EL (cell line): ENCODE measurements at places on chromosomes 12 and 14.

- DNase-seq, result no peak
These were observed 60.9 kb upstream of the NID2 start for GRCh38 chr14:52129721-52130120.

DNA sequence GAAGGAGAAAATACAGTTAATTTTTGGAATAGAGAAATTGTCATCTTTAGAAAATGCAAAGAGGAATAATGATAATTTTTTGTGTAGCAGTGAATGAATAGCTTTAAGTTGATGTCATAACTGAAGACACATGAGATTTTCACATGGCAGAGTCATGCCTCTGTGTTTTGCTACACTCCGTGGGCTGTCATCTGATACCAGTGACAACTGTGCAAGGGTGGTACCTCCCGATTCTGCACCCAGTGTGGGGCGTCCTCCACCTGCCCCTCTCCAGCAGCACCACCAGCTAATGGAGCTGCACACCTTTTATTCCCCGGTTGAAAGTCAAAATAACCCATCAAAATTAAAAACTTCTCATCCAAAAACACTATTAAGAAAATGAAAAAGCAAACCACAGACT is 47.2 kb downstream of the ANKRD9 start:
- DNase-seq, result no peak

DNA sequence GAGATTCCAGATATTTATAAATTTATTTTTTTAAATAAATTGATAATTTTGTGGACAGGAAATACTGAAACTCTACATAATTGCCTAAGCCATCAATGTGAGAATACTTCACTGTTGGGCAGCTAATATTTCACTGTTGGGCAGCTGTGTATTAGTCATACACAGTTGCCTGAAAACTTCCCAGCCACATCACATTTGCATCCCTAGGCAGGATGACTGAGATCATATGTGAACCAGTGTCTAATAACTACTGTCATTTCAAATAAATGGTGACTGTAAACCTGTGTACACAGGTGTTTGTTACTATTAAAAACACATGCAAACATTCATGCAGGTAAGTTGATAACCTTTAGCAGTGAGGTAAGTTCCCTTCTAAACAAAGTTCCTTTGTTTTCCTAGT is 43.9 kb downstream of the TMTC3 start:
- peak; percentile 80 for DNase-seq

- peak; percentile 57 for DNase-seq
These were observed 15.5 kb downstream of the E2F7 start for GRCh38 chr12:77049767-77050353.

DNA sequence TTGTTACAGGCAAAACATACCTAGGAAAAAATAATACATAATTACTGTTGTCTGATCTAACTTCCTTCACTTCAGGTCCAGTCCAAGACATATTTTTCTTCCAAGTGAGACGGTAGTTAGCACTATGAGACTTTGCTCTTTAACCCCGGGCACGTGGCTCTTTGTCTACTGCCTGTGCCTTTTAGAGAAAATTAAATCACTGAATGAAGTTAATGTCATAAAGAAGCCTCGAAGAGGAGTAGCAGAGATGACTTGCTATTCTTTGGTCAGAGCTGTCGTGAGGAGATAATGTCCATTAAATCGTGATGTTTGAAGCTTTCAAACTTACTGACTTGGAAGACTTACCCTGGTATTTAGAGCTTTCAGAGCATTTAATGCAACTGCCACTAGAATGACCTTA is 8.7 kb downstream of the TESPA1 start:
- DNase-seq, result no peak

DNA sequence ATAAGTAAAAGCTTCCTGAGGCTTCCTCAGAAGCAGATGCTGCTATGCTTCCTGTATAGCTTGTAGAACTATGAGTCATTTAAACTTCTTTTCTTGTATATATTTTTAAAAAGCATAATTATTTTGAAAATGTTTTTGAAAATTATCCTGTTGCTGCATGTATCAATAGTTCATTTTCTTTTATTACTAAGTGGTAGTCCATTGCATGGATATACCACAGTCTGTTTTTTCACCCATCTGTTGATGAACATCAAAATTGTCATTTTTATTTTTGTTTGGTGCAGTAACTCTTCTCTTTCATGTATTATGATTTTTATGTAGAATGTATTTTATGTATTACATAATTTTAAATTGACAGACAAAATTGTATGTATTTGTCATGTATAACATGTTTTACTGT is 81.4 kb downstream of the TMTC3 start:
- DNase-seq, result no peak

DNA sequence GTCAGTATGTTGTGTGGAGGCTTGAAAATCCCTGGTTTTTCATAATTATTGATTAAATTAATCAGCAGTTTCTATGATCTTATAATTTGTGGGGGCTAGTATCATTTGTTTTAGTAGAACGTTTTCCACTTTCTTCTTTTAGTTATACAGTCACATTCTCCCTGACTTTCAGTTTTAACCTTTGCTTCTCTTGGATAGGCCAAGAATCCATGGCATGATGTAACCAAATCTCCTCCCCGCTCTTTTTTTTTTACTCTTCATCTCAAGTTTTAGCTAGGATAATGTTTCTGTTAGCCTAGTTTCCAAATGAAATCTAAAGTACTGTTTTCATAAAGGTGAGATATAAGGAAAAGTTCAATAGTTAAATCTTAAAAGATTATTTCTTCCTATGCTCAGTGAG is 106.5 kb downstream of the TMEM117 start:
- no peak for DNase-seq

- DNase-seq, result no peak
These were observed 26.8 kb downstream of the PCNX1 start for GRCh38 chr14:70934084-70934483.

DNA sequence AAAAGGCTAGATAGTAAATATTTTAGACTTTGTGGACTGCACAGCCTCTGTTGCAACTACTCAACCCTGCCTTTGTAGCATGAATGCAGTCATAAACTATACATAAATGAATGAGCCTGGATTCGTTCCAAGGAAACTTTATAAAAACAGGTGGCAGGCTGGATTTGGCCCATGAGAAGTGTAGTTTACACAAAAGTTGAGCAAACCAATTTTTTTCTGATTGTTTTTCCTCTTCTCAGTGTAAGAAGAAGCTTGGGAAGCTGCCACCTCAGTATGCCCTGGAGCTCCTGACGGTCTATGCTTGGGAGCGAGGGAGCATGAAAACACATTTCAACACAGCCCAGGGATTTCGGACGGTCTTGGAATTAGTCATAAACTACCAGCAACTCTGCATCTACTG is 9.5 kb downstream of the OAS1 start:
- peak; percentile 64 for DNase-seq

GRCh38 chr14:80447392-80447791 is 236.1 kb upstream of the DIO2 start:
- DNase-seq, result peak; percentile 11

DNA sequence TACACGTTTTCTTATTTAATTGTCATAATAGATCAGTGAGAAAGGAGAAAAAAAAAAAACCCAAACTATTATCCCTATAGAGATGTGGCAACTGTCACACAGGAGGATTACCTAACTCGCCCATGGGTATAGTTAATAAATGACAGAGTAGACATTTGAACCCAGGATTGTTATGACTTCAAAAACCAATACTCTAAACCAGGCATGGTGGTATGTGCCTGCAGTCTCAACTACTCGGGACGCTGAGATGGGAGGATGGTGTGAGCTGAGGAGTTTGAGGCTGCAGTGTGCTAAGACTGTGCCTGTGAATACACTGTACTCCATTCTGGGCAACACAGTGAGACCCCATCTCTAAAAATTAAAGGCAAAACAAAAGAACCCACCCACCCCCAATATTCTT is 114.5 kb downstream of the DENND5B start:
- no peak for DNase-seq

GRCh38 chr14:32524609-32525375 is 195.7 kb downstream of the AKAP6 start:
- no peak for DNase-seq

DNA sequence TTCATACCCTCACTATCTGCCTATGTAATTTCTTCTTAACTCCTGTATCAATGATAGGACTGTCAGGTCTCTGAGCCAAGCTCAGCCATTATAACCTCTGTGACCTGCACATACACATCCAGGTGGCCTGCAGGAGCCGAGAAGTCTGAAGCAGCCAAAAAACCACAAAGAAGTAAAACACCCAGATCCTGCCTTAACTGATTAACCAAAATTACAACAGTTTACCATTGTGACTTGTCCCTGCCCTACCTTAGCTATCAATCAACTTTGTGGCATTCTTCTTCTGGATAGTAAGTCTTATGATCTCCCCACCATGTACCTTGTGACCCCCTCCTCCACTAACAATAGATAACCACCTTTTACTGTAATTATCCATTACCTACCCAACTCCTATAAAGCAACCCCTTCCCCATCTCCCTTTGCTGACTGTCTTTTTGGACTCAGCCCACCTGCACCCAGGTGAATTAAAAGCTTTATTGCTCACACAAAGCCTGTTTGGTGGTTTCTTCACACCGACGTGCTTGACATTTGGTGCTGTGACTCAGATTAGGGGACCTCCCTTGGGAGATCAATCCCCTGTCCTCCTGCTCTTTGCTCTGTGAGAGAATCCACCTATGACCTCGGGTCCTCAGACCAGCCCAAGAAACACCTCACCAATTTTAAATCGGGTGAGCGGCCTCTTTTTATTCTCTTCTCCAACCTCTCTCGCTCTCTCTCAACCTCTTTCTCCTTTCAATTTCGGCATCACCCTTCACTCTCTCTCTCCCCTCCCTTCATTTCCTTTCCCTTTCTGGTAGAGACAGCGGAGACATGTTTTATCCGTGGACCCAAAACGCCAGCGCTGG is 11.5 kb upstream of the LGMN start:
- no peak for DNase-seq

GRCh38 chr12:1608713-1609119 is 14.3 kb upstream of the FBXL14 start:
- DNase-seq, result no peak

- no peak for DNase-seq
These were observed 15.9 kb downstream of the ATP6V1D start for GRCh38 chr14:67343601-67344230.

GRCh38 chr14:74661726-74662450 is 49.9 kb upstream of the LTBP2 start:
- no peak for DNase-seq

- peak; percentile 74 for DNase-seq
These were observed 3.0 kb downstream of the SSTR1 start for GRCh38 chr14:38210587-38211216.

DNA sequence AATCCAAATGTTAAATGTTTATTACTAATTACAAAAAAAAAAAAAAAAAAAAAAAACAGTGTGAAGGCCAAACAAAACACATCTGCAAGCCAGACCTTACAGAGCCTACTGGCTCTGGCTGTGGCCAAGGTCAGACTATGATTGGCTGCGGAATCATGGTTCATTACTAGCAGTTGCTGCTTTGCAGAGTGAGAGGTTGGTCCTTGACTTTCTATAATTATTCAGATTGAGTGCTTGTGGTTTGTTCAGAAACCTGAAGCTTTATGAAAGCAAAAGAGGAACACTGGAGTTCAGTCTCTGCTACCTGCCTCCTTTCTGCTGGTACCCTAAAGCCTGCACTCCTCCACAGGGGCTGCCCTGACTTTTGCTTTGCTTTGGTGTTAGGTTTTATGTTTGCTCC is 550.9 kb downstream of the BCL11B start:
- DNase-seq, result no peak

- DNase-seq, result no peak
These were observed 68.6 kb downstream of the ACSS3 start for GRCh38 chr12:81146228-81147225.

DNA sequence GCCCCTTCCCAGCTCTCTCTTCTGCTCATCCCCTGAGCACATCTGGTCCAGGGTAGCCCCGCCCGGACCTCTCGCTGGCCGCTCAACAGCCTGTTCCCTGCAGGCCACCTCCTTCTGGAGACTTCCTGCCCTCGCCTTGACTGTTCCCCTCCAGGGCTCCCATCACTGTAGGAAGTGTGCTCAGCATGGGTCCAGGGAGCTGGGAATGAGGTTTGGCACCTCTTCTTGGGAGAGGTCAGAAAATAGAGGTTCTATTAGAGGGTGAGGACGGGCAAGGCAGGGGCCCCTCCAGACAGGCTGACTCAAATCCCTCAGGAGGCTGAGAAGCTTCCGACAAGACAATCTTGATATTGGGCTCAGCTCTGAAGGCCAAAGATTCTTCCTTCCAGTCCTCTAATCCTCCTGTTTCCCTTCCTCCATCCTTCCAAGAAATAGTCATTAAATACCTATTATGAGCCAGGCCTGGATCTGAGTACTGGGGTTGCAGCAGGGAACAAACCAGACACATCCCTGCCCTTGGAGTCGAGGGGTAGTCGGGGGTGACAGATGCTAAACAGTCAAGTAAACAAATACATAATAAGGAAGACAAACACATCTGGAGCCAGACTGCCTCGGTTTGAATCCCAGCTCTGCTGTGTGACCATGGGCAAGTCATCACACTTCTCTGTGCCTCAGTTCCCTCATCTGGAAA is 30.6 kb downstream of the CMKLR1 start:
- no peak for DNase-seq

DNA sequence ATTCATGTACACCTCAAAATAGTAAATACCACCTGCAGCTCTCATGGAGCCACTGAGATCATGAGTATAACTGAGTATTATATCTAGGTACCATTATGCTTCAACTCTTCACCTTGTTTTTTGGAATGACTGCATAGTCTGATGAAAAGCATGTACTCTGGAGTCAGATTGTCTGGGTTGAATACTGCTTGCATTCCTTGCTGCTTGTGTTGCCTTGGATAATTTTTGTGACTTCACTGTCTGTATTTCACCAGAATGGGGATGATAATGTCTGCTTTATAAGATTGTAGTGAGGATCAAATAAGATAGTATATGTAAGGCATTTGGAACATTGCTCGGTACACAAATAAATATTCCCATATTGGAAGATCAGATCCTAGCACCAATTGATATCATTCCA is 54.2 kb downstream of the SUSD6 start:
- DNase-seq, result no peak

DNA sequence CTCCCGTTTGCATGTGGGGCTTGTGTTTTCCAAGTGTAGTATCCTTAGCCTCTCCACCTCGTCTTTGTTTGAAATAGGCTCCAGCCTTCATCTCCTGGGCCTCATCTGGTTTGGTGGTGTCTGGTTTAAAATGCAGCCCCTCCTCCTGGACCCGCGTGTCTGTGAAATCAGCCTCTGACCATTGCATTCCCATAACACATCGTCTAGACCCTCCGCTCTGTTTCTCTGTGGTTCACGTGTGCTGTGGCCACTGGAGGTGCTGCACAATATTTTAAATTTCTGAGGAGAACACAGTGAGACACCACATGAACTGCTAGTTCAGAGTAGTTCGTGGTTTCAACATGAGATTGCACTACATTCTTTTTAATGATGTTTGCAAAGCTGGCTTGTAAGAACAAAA is 35.6 kb downstream of the UBE3B start:
- DNase-seq, result no peak

- peak; percentile 23 for DNase-seq
These were observed 440.9 kb downstream of the NAV3 start for GRCh38 chr12:78271546-78271945.
